ENCODE measurements at places on chromosomes 3 and 15.

DNA sequence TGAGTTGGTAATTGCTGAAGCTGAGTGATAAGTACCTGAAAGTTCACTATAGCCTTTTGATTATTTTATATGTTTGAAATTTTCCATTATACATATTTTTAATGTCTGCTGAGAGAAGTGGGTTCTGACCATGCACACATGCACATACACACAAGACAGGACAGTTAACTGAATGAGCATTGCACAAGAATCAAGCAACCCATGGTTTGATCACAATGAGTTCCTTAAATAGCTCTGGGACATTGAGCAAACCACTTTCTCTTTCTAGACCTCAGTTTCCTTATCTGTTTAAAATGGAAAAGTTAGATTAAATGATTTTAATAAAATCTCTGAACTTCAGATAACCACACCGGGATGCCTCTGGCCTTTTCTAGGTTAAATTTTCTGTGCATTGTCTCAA, 26.7 kb downstream of the SNTN start:
- DNase-seq: no peak

- no peak for DNase-seq
These were observed 46.1 kb downstream of the SCAP start for GRCh38 chr3:47429476-47430270.

DNA sequence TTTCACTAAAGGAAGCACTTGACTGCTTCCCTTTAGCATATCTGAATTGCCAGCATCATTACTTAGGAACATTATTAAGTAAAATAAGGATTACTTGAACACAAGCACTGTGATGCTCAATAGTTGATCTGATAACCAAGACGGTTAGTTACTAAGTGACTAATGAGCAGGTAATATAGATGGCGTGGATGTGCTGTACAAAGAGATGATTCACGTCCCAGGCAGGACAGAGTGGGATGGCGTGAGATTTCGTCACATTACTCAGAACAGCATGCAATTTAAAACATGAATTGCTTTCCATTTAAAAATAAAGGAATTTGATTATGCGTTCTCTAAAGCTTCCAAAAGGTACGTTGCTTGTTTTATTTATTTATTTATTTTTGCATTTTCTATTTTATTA, 240.0 kb upstream of the ARHGEF26 start:
- DNase-seq: no peak

GRCh38 chr3:17974206-17974841, 231.9 kb upstream of the TBC1D5 start:
- no peak for DNase-seq

GRCh38 chr3:128603811-128604775, 46.5 kb downstream of the RPN1 start:
- no peak for DNase-seq

- no peak for DNase-seq
These were observed 692.7 kb upstream of the SGO1 start for GRCh38 chr3:20878691-20879090.

GRCh38 chr15:72313881-72314280, 6.1 kb downstream of the CELF6 start:
- no peak for DNase-seq

DNA sequence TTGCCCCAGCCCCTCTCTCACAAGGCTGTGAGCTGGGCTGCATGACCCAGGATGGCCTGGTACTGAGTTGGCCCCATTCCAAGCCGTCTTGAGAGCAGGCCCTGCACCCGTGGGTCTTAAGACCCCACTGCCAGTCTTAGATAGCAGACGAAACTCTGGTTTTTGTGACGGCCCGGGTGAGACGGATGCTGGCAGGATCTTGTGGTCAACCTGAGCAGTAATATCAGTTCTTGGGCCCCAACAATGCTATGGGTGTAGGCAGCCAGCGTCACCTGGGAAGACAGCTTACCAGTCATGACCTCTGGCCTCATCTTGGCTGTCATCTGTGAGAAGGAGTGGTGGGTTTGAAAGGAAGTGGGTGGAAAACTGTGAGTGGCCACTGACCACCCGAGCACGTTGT, 305.8 kb downstream of the ARRDC4 start:
- DNase-seq: no peak

- no peak for DNase-seq
These were observed 20.3 kb downstream of the SLCO2A1 start for GRCh38 chr3:134009345-134010000.

DNA sequence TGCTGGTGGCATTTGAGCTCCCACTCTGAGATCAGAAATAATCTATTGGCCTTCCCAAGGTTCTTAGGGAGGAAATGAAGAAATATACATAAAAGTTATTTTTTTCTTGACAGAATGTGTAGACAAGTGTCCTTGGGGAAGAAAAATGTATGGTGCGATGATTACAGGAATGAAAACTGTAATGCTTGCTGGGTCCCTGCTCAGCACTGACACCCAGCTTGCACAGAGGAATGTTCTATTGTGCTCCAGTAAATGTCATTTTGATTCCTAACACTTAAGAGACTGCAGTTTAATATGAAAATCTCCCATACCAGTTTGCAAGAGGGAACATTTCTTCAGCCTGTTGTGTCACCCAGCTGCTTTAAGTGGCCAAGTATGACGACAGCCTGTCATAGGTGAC, 271.3 kb upstream of the TPM1 start:
- no peak for DNase-seq

All from CD4-positive, alpha-beta T cell treated with Interleukin-12 subunit alpha and Interleukin-12 subunit beta, for 1 hour (primary cell).